ENCODE measurements at places on chromosomes 6 and 20. TPM values are rescaled to one million over a fixed set of nuclear protein-coding genes. Genes with fewer than 3 reads are reported as not detected.

DNA sequence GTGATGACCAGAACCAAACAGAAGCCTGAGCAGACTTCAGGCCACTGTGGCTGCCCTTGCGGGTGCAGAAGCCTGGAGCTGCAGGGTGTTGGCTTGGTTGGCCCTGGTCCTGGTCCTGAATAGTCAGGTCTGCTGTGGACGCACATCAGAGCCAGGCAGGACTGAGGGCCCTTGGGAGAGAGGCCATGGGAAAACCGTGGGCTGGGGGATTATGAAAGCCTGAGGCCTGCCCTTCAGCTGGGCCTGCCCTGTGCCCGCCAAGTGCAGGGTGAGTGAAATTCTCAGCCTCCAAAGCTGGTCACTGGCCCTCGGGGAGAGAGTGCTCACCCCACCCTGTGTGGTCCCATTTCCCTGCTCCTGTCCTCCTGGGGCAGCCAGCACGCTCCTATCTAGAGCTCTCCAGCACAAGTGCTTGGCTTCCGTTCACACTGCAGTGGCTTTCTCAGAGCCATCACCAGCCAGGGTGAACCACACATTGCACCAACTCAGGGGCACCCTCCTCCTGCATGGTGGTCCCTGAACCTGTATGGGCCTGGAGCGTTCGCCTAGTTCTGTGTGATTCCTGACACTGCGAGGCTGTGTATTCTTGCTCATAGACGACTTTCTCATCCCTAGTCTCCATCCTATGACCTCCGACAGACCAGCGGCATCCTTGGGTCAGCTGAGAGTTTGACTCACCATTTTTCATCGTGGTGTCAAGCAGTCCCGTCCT lies 146.1 kb downstream of the TTLL2 start:
- DNase-seq: no peak

GRCh38 chr6:87045521-87046075 lies 49.3 kb downstream of the CGA start:
- no peak for DNase-seq

DNA sequence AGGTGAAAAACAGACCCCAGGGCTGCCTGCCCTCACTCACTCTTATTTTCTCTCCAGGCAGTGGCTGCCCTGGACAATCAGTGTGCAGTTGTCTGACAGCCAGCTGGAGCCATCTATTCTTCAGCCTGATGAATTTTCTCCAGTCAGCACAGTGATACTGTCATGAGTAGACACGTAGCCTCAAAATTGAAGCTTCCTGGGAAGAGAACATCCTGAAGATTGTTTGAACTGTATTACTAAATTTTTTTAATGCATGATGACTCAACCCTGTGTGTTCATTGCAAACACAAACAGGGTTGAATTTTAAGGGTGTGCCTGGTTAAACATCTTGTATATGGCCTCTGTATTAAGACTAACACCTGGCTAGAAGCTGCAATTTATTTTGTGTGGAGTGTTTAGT lies 49.8 kb upstream of the STXBP5 start:
- no peak for DNase-seq

- DNase-seq: peak; percentile 93
Measured at GRCh38 chr6:44247338-44248302, 719 bp downstream of the HSP90AB1 start.

- DNase-seq: no peak
Measured at GRCh38 chr6:33861722-33862121, 57.9 kb upstream of the MLN start.

- DNase-seq: no peak
Measured at GRCh38 chr6:134908906-134909516, 40.9 kb downstream of the ALDH8A1 start.

DNA sequence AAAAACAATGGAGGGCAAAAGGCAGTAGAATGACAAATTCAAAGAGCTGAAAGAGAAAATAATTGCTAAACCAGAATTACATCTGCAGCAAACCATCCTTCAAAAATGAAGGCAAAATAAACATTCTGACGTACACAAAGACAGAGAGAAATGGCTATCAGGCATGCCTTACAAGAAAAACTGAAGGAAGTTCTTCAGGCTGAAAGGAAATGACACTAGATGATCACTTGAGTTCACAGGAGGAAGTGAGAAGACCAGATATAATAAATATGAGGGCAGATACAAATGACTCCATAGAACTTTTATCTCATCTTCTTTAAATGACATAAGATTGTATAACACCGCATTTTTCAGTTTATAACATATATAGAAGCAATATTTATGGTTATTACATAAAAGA lies 30.0 kb downstream of the DZANK1 start:
- no peak for DNase-seq

- no peak for DNase-seq
Measured at GRCh38 chr6:56291302-56291917, 44.0 kb upstream of the COL21A1 start.

DNA sequence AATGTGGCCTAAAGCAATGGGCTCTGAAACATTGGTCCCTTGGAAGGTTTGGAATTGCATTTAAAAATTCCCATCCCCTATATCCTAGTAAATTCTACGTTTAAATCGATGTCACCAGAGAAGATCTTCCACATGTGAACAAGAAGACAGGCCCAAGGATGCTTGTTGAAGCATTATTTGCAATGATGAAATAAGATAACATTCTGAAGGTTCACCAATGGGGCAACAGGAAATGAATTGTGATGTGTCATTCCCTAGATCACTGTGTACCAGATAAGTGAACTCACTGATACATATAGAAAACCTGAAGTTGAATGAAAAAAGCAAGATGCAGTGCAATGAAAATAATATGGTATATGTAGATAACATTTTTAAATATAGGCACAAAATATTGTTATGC lies 464.3 kb upstream of the BTBD3 start:
- no peak for DNase-seq

The PTCRA gene
- total RNA-seq: not detected

The RNF182 gene
- not detected for total RNA-seq

The ITPA gene
- 19.4 TPM for total RNA-seq

The SLC22A2 gene
- not detected for total RNA-seq

The COL20A1 gene
- 0.11 TPM for total RNA-seq
